Activated CD8-positive, alpha-beta memory T cell treated with anti-CD3 and anti-CD28 coated beads for 1 hour (primary cell): ENCODE measurements at places on chromosomes 12 and 14.

DNA sequence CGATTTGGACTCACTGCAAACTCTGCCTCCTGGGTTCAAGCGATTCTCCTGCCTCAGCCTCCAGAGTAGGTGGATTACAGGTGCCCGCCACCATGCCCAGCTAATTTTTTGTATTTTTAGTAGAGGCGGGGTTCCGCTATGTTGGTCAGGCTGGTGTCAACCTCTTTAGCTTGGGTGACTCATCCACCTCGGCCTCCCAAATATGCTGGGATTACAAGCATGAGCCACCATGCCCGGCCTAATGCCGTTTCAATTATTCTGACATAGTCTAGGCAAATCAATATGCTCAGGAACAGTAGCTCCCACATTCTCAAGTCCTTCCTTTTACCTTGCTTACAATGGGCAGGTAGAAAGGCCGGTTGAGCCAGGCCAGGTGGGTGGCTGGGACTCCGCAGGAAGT, 82.0 kb upstream of the EEA1 start:
- no peak for DNase-seq

DNA sequence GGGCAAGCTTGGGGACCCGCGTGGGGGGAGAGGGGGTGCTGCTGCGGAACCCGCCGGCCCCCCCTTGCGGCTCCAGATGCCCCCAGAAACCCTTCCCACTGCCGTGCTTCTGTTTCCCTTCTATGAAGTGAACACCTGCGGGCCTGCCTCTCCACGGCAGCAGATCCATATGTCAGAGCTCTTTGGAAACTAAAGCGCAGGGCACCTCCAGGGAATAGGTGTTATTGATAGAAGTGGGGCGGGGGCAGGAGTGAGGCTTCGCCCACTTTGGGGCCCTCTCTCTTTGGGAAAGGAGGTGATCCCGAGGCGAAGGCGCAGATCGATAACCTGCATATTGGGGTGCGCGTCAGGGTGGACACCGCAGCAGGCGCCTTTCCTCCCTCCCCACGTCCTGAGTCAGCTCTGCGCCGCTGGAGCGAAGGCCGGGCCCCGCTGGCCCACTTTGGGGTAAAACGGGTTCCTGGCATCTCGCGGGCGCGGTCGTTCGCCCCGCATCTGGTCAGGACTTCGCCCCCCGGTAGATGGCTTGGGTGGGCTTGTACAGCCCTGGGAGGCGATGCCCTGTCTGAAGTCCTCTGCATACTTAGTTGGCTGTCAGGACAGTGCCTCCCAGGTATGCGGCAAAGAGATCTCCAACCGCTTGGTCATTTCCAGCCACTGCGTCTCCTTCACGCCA, 524 bp downstream of the KMT5A start:
- no peak for DNase-seq

- peak; percentile 85 for DNase-seq
Measured at GRCh38 chr12:2004113-2004929, at the start of gene DCP1B. DCP1B (minus strand) TSS chr12:2004457; CDS start chr12:2004431, 26 bp downstream.

GRCh38 chr12:121297435-121297991, 1.0 kb upstream of the CAMKK2 start:
- no peak for DNase-seq

- no peak for DNase-seq
Measured at GRCh38 chr12:110844551-110845338, 2.0 kb upstream of the CCDC63 start.

- no peak for DNase-seq
Measured at GRCh38 chr12:120677765-120678473, 9.0 kb upstream of the MLEC start.

DNA sequence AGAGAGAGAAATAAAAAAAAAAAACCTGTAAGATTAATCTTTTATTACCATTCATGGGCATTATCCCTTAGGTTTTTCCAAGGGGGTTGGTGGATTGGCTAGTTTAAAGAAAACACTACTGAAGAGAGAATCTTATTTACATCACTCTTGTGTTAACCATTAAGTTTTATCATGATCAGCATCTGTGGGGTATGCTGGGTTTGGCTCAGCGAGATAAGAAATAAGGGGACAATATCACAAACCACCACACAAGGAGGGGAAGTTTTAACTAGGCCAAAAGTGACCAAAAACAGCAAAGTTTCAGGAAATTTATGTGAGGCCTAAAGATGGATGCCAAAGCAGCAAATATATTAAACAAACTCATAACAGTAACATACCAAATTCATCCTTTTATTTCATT, 548.6 kb downstream of the SLC16A7 start:
- DNase-seq, result no peak

DNA sequence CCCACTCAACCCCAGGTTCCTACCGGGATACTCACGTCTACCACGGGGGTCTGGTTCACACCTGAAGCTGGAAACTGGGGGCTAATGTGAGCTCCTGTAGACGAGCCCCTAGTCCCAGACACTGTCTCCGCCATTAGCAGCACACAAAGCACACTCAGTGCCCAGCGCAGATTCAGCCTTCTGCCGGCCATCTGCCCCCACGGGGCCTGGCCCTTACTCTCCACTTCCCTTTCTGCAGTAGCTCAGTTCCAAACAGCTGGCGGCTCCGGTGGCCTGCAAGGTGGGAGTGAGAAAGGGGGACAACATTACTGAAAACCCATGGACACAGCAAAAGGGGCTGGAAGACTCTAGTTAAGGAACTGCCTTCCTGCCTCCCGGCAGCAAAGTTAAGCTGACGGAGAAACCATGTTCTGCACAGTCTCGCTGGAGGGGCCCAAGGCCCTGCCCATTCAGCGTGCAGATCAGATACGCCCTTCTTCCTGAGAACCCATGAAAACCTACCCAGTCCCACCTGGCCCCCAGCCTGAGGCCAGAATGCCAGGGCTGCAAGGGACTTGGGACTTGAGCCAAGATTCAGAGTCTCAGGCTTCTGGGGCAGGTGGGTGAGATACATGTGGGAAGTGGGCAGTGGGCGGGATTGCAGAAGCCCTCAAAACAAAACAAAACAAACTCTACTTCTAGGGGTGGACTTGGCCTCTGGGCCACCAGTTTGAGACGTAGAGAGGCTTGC, 2.1 kb downstream of the SLC8B1 start:
- no peak for DNase-seq

- no peak for DNase-seq
Measured at GRCh38 chr12:117064596-117064995, 34.6 kb downstream of the TESC start.

DNA sequence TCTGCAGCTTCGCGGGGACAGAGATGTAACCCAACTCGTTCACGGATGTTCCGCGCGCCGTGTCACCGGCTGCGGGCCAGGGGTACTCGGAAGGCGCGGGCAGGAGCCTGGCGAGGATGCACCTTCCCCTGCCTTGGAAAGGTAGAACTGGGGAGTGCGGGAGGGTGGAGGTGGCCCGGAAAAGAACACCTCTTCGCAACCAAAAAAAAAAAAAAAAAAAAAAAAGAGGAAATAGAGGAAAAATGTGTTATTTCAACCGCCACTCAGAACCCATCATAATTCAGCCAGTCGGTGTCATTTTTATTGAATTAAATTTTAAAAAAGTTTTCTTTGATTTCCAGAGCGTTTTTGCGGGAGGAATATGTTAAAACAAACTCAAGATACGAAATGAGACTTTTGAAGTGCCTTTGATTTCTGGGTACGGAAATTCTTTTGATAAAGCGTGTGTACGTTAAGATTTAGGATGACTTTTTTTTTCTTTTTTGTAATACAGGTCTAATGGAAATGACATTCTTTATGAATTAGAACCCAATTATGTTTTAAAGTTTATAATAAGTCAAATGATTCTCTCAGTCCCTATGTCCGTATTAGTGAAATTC, 8.9 kb downstream of the CDKN1B start:
- no peak for DNase-seq

DNA sequence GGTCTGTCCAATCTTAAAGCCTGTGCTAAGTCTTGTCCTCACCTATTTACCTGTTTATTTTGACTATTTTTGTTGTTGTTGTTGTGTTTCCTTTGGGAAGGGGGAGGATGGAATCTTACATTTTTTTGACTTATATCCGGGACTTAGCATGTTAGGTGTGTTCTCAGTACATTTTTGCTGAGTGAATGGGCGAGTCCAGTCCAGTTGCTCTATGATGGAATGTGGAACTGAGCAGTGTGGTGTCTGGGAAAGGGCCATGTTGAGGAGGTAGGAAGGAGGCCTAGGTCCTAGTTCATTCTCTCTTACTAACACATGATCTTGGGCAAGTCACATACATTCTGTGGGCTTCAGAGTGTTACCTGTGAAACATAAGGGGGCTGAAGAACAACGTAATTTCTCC, 80.9 kb upstream of the SLC38A2 start:
- DNase-seq, result no peak

DNA sequence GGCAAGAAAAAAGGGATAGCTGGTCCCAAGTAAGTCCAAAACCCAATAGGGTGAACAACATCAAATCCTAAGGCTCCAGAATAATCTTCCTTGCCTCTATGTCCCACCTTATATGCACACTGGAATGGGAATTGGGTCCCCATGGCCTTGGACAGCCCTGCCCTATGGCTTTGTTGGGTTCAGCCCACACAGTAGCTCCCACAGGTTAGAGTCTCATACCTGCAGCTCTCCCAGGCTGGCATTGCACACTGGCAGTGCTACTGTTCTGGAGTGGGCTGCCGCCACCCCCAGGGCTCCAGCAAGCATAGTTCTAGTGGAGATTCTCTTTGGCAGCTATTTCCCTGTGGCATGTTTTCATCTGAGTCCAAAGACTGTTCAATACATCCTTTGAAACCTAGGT, 352.4 kb upstream of the CLEC14A start:
- no peak for DNase-seq

GRCh38 chr12:89206390-89206789, 145.9 kb downstream of the DUSP6 start:
- no peak for DNase-seq

- no peak for DNase-seq
Measured at GRCh38 chr14:92813201-92813600, 19.1 kb downstream of the GOLGA5 start.
